Panc1 (cell line): ENCODE measurements at places on chromosomes 2 and 18. TPM values are rescaled to one million over a fixed set of nuclear protein-coding genes. Genes with fewer than 3 reads are reported as not detected.

DNA sequence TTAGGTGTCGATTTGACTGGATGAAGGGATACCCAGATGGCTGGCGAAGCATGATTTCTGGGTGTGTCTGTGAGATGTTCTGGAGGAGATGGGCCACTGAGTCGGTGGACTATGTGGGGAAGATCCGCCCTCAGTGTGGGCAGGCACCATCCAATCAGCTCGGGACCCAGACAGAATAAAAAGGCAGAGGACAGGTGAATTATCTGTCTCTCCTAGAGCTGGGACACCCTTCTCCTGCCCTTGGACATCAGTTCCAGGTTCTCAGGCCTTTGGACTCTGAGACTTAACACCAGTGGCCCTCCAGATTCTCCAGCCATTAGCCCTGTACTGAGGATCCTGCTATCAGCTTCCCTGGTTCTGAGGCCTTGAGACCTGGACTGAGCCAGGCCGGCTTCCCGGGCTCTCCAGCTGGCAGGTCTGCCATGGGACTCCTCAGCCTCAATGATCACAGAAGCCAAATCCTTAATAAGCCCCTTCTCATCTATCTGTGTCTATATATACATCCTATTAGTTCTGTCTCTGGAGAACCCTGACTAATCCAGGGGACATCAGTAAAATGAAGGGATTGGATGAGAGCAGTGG is 11.7 kb downstream of the PROC start:
- no peak overlapping the region for H3K4me3 ChIP-seq
- no peaks in the 10 kb centered on the region for H3K27me3 ChIP-seq
- DNase-seq = no peak
- no peaks in the 10 kb centered on the region for H3K36me3 ChIP-seq
- 0 out of 2 replicates have a peak, but pooled peaks cover 2% of the 10 kb centered on the region for H3K4me1 ChIP-seq
- H3K27ac ChIP-seq = no peak overlapping the region

- H3K27ac ChIP-seq = no peak overlapping the region
- no peak overlapping the region for H3K4me3 ChIP-seq
- no peaks in the 10 kb centered on the region for H3K27me3 ChIP-seq
- no peaks in the 10 kb centered on the region for H3K4me1 ChIP-seq
Measured at GRCh38 chr2:67215214-67216055, 181.7 kb upstream of the ETAA1 start.

GRCh38 chr2:126748929-126749518 is 93.1 kb downstream of the GYPC start:
- DNase-seq = no peak
- H3K36me3 ChIP-seq = no peaks in the 10 kb centered on the region
- no peak overlapping the region for H3K4me3 ChIP-seq
- no peaks in the 10 kb centered on the region for H3K27me3 ChIP-seq
- no peaks in the 10 kb centered on the region for H3K4me1 ChIP-seq

- no peak for DNase-seq
- H3K4me1 ChIP-seq = no peaks in the 10 kb centered on the region
- no peaks in the 10 kb centered on the region for H3K36me3 ChIP-seq
- no peak overlapping the region for H3K27ac ChIP-seq
- H3K4me3 ChIP-seq = no peak overlapping the region
- peaks cover 7% of the 10 kb centered on the region for H3K27me3 ChIP-seq
Measured at GRCh38 chr2:152024477-152024876, 74.4 kb downstream of the CACNB4 start.

DNA sequence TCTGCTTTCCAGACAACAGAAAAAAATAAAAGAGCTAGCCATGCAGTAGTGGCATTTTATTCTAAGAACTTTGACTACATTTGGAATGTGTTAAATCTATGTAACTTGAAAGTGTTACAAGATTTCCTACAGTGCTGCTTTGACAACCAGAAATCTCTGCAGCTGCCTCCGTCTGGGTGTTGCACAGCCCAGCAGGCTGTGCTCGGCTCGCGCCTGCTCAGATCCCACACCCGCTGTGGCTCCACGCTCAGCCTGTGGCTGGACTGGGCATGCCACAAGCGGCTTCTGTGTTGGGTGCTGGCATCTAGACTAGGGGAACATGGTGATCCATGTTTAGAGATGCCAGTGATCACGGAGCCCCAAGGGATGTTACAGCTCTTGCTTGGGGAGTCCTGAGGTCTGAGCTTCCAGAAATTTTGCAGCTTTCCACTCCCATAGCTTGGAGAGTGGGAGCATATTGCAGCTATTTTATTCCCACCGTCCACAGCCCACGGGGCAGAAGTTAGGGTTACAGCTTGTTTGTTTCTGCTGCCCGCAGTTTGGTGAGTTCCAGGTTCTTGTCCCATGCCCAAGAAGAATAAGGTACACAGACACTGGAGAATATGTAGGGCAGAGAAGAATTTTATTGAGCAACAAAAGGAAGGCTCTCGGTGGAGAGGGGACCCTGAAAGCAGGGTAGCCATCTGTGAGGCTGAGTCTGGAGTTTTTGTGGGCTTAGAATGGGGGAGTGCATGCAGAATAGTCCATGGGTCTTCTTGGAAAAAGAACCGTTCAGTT is 44.1 kb downstream of the FAM171B start:
- DNase-seq = no peak
- H3K36me3 ChIP-seq = no peaks in the 10 kb centered on the region
- H3K4me1 ChIP-seq = no peaks in the 10 kb centered on the region
- no peak overlapping the region for H3K27ac ChIP-seq

C2orf80 gene
- not detected for total RNA-seq

ALK gene
- total RNA-seq = not detected

- H3K36me3 ChIP-seq = no peaks in the 10 kb centered on the region
- H3K4me3 ChIP-seq = no peak overlapping the region
- DNase-seq = no peak
- H3K27ac ChIP-seq = no peak overlapping the region
Measured at GRCh38 chr2:241739651-241740050, 5.2 kb downstream of the D2HGDH start.

- peaks cover 2% of the 10 kb centered on the region; the same call in 1 of the 2 replicates for H3K27me3 ChIP-seq
- no peaks in the 10 kb centered on the region for H3K4me1 ChIP-seq
- H3K4me3 ChIP-seq = no peak overlapping the region
- no peak overlapping the region for H3K27ac ChIP-seq
- H3K36me3 ChIP-seq = no peaks in the 10 kb centered on the region
Measured at GRCh38 chr18:13259701-13260100, 41.1 kb downstream of the LDLRAD4 start.

ATP8B1 gene
- total RNA-seq = 12.5 TPM

- H3K27me3 ChIP-seq = no peaks in the 10 kb centered on the region
- H3K27ac ChIP-seq = no peak overlapping the region
- no peaks in the 10 kb centered on the region for H3K36me3 ChIP-seq
- DNase-seq = no peak
Measured at GRCh38 chr2:132627536-132627935, 42.5 kb downstream of the LYPD1 start.

- H3K27ac ChIP-seq = no peak overlapping the region
- no peaks in the 10 kb centered on the region for H3K27me3 ChIP-seq
- H3K4me3 ChIP-seq = no peak overlapping the region
- H3K36me3 ChIP-seq = no peaks in the 10 kb centered on the region
- peaks cover 6% of the 10 kb centered on the region; the same call in 1 of the 2 replicates for H3K4me1 ChIP-seq
Measured at GRCh38 chr2:128375454-128375853, 56.8 kb upstream of the HS6ST1 start.

MAP3K19 gene
- total RNA-seq = not detected

DNA sequence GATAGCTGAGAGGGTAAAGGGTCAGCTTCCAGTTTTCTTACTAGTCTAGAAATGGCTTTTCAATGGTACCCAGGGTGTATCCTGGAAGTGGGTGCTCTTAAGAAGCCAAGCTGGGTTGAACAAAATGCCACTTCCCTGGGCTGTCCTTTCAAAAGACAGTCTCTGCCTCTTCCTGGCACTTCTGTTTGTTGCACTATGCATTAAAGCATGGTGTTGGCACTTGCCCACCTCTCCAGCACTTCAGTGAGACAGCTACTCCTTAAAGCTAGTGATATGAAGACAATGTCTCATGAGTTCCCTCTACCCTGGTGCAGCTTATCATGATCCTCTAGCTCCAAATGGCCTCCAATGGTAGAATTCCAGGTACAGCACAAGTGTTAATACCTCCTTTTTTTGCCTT is 74.3 kb upstream of the IGFBP5 start:
- H3K27me3 ChIP-seq = no peaks in the 10 kb centered on the region; the same call in 1 of the 2 replicates
- H3K27ac ChIP-seq = no peak overlapping the region
- H3K4me3 ChIP-seq = no peak overlapping the region
- no peak for DNase-seq
- no peaks in the 10 kb centered on the region for H3K4me1 ChIP-seq

KRTCAP3 gene
- 1.9 TPM for total RNA-seq

DNA sequence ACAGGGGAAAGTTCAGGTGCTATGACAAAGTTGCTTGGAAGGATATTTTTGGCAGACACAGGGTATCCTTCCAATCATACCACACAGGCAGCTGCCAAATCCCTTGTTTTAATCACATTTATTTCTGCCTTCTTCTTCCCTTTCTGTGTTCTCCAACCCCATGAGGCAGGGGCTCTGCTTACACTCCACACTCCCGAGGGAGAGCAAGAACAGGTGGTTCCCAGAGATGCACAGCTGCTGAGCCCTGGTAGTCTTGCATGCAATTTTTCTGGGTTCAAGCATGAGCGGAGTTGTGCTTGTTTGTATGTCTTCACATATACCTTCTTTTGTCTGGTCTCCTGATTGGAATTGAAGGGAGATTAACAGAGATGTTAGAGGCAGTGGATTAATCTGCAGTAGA is 251.7 kb upstream of the ST6GAL2 start:
- H3K4me3 ChIP-seq = no peak overlapping the region
- no peaks in the 10 kb centered on the region for H3K4me1 ChIP-seq
- DNase-seq = no peak

IL1B gene
- not detected for total RNA-seq

- DNase-seq = no peak
- H3K36me3 ChIP-seq = no peaks in the 10 kb centered on the region; the same call in 1 of the 2 replicates
- peak overlapping the region; percentile 68 for H3K4me3 ChIP-seq
- peaks cover 12% of the 10 kb centered on the region for H3K4me1 ChIP-seq
- H3K27me3 ChIP-seq = no peaks in the 10 kb centered on the region
- peak overlapping the region; percentile 99 for H3K27ac ChIP-seq
Measured at GRCh38 chr2:199460846-199461710, 3.3 kb upstream of the SATB2 start.

- DNase-seq = no peak
- no peaks in the 10 kb centered on the region for H3K36me3 ChIP-seq
- H3K4me1 ChIP-seq = no peaks in the 10 kb centered on the region; the same call in 1 of the 2 replicates
- no peak overlapping the region for H3K4me3 ChIP-seq
- H3K27ac ChIP-seq = no peak overlapping the region
Measured at GRCh38 chr2:113207021-113207420, 33.2 kb downstream of the PSD4 start.

DNA sequence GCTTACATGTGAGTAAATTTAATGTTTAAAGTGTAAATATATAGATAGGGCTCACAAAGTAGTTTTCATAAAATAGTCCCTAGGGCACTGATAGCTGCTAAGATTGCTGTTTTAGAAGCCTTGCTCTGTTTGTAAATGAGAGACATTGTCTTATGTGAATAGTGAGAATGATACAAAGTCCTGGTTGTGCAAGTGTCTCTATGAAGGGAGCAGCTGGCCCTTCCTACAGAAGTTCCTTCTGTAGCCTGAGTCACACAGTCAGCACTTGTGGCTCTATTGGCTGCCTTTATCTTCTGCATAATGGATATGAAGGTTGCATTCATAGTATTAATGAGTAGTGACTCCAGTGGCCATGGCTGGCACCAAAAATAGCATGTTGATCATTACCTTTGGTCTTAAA is 279.7 kb downstream of the OSR1 start:
- H3K4me3 ChIP-seq = no peak overlapping the region
- no peaks in the 10 kb centered on the region for H3K36me3 ChIP-seq

DNA sequence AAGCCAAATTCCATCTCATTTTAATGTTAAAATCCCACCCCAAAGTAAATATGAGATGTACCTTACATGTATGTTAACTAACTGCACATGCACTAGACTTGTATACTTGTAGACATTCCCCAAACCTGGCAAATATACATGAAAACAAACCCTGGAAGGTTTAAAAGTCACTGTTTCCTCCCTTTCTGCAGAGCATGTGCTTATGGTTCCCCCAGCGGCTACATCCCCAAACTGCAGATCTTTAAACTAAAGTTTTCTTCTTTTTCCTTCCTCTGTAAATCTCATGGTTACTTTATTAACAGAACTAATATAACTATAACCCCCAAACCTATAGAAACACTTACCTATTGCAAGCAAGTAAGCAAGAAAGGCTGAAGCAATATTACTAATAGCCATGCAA is 731.5 kb downstream of the LRP1B start:
- no peaks in the 10 kb centered on the region for H3K4me1 ChIP-seq
- no peak overlapping the region for H3K4me3 ChIP-seq
- no peak for DNase-seq
- H3K27ac ChIP-seq = no peak overlapping the region

DNA sequence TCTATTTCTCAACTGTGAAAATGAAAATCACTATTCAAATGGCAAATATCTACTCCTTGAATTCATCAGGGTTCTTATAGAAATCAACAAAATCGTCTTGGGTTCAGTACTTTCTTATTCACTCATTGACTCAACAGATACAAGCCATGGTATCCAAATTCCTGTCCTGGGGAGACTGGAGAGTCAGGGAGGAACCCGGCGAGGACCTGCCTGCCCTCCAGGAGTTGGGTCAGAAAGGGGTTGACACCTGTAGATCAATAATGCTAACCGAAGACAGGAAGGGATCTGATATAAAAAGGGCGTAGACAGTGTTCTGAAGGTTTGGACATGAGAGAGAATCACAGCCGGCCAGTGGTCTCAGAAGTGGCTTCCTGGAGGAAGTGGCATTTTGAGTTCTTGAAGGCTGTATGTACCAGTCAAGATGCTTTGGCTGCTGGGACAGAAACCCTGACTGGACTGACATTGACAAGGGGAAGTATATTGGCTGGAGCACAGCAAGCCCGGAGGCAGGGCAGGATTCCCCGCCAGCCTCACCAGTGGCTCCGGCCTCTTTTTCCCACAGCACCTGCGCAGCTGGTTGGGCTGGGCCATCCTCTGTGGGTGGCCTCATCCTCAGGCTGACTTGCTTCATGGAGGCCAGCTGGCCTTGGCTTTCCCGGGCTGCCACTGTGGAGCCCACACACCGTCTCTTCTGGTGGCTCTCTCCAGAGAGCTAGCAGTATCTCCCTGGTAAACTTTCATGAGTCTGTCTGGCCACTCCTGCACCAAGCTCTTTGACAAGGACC is 3.0 kb downstream of the LRRFIP1 start:
- H3K4me3 ChIP-seq = no peak overlapping the region
- peaks cover 20% of the 10 kb centered on the region for H3K4me1 ChIP-seq
- H3K27ac ChIP-seq = no peak overlapping the region

RNMT gene
- total RNA-seq = 26.9 TPM

DNA sequence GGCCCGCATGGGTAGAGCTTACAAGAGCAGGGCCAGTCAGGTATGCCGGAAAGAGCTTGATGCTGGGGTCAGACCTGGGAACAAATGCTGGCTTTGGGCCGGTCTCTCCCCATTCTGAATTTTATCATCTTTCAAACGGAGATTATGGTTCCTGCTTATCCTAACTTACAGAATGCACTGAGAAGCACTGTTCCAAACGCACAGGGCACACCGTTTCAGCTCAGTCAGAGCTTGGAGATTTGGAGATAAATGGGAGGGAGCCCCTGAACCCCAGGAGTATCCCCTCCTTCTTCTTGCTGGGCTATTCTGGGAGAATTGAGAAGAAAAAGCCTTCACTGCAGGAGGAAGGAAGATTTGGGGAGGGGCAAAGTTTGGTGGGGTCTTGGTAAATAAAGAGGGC is 169.4 kb downstream of the DDX1 start:
- no peak overlapping the region for H3K4me3 ChIP-seq
- no peaks in the 10 kb centered on the region for H3K36me3 ChIP-seq
- H3K27ac ChIP-seq = no peak overlapping the region
- DNase-seq = no peak
- no peaks in the 10 kb centered on the region for H3K4me1 ChIP-seq
- no peaks in the 10 kb centered on the region; the same call in 1 of the 2 replicates for H3K27me3 ChIP-seq
